ENCODE measurements at places on chromosomes 16 and 17. TPM values are rescaled to one million over a fixed set of nuclear protein-coding genes. Genes with fewer than 3 reads are reported as not detected.

Gene TNP2
- total RNA-seq, result not detected

Gene PIK3R6
- not detected for total RNA-seq

Gene B3GNT9
- total RNA-seq, result 2.8 TPM

Gene TAC4
- not detected for total RNA-seq

Gene ATP2A3
- total RNA-seq, result 8.9 TPM

Gene NHLRC4
- not detected for total RNA-seq

Gene ZMYND15
- total RNA-seq, result 0.58 TPM

Gene SEPTIN12
- total RNA-seq, result not detected

Gene PRSS27
- total RNA-seq, result 1.2 TPM

Gene SMIM36
- total RNA-seq, result not detected

Gene PRSS21
- total RNA-seq, result not detected

Gene ST6GALNAC2
- total RNA-seq, result 6.4 TPM

Gene TRIM37
- total RNA-seq, result 42.0 TPM

Gene ZNF598
- 44.4 TPM for total RNA-seq

Gene THRA
- total RNA-seq, result 11.2 TPM

Gene NHERF1
- total RNA-seq, result 75.0 TPM

Gene GRIN2A
- 0.04 TPM for total RNA-seq

Gene ZNF75A
- total RNA-seq, result 20.1 TPM

Gene NPIPB8
- total RNA-seq, result 1.1 TPM

Gene CCL4
- total RNA-seq, result not detected

Gene TBC1D3G
- not detected for total RNA-seq
